Endothelial cell of umbilical vein (primary cell): ENCODE measurements at places on chromosomes 5 and 9. TPM values are rescaled to one million over a fixed set of nuclear protein-coding genes. Genes with fewer than 3 reads are reported as not detected.

ADAMTS16 gene
- not detected in 2 replicates for polyA plus RNA-seq

ELL2 gene
- polyA plus RNA-seq, result 6.1 and 6.8 TPM in 2 replicates

PELO gene
- 7.8 and 8.6 TPM in 2 replicates for polyA plus RNA-seq

DNA sequence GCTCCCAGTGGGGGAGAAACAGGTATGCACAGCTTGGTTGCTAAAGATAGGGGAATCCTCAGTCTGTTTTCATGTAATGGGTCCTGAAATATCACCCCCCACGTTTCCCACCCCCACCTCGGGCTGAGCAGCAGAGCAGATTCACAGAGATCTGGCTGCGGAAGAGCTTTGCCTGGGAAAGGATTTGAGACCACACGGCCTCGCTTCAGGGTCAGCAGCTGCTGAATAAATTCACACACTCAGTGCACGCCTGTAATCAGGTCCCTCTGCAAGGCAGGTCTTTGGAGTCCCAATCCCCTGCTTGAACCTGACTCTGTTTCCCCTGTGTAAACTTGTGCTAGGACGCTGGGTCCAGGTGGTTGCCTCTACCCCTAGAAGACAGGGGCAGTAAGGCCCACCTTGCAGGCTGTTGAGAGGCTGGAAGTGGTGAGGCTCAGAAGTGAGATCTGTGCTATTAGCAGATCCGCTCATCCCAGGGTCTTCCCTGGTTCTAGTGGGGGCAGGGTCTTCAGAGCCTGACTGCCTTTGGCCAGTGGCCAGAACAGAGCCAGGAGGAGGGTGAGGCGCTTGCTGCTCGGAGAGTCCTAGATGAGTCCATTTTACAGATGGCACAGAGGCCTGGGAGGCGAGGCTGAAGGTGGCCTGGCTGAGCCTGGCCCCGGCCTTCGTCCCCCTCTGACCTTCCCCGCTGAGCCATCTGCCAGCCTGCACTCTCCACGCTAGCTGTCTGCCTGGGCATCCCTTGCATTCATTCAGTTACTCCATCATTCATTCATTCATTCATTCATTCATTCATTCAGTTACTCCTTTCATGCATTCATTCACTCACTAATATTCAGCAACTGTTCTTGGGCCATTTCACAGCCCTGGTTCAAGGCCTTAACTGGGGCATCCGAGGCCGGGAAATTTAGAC is 16.7 kb upstream of the NEURL1B start:
- H3K36me3 ChIP-seq, result no peaks in the 10 kb centered on the region
- no peaks in the 10 kb centered on the region for H3K4me1 ChIP-seq
- no peak for DNase-seq
- peaks cover 5% of the 10 kb centered on the region for H3K27me3 ChIP-seq

DNA sequence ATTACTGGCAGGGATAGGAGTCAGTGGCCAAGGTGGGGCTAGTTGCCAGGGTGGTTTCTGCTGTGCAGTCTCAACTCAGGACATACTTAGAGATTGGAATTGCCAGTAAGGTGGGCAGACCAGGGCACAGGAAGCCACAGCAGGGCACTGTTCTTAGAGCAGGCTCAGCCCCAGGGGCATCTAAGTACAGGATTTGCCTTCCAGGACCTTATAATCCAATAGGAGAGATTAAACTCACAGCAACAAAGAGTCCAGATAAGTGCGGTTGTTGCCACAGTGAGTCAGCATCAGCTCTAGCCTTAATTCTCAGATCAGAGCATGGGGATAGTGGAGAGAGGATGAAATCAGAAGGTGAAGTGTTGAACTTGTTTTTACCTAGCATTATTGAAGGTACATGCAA is 265.8 kb upstream of the TRPC7 start:
- H3K27ac ChIP-seq, result no peak overlapping the region
- H3K36me3 ChIP-seq, result no peaks in the 10 kb centered on the region
- H3K4me1 ChIP-seq, result peaks cover 23% of the 10 kb centered on the region
- peak; percentile 40 for DNase-seq
- H3K27me3 ChIP-seq, result no peaks in the 10 kb centered on the region
- H3K4me3 ChIP-seq, result no peak overlapping the region

DNA sequence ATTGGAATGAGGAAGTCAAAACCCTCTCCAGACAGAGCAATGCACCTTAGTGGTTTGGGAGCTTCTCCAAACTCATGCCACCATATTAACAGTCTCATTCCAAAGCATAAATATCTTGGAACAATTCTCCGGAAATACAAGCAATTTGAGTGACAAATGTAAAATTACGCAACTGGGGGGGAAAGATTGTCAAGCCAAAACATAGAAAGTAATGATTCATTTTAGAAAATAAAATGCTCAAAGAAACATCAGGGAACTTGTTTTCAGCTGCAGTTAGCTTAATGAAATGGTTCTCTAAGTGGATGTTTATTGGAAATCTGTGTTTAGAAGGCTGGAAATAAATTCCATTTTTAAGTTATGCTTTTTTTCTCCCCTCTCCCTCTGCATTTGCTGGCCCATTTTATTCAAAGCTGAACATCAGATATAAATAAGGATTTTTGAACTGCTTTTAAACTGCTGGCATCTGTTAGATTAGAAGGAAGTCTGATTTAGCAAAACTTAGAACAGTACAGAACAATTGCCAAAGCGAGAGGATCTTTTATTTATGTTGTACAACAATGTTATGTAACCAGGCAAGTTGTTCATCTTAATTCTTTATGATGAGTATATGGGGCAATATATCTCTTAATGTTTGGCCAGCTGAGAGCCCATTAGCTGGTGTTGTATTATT is 551.9 kb downstream of the PRELID2 start:
- no peak for DNase-seq
- H3K36me3 ChIP-seq, result no peaks in the 10 kb centered on the region

PCDHGB3 gene
- polyA plus RNA-seq, result 1.4 and 1.8 TPM in 2 replicates

AGPAT2 gene
- polyA plus RNA-seq, result 55.3 and 72.1 TPM in 2 replicates

DNA sequence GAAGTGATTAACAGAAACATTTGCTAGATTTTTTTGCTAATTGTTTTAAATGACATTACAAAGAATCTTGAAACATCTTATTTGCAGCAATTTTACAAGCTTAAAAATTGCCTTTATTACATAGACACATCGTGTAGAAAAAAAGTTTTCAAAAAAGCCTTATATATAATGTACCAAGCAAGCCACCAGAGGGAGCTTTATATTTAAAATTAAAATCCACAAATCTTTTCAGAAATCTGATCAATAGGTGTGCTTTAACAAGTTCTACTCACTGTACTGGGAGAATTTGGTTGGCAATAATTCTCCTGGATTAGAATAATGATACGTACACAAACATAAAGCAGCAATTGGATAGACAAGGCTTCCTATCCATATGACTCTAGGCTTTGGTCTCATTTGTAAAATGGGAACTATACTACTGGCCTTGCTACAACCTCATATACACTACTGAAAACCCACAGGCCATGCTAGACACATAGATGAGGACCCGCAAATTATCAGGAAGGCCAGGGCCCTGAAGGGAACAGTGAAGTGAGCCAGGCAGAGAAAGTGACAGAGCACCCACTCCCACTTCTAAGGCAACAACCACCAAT is 4.8 kb downstream of the PSMB7 start:
- peak overlapping the region; percentile 91 for H3K27ac ChIP-seq
- no peaks in the 10 kb centered on the region for H3K27me3 ChIP-seq
- H3K4me3 ChIP-seq, result no peak overlapping the region
- H3K36me3 ChIP-seq, result peaks cover 39% of the 10 kb centered on the region

SV2C gene
- not detected in 2 replicates for polyA plus RNA-seq

FOXD4 gene
- 0.07 and 0.13 TPM in 2 replicates for polyA plus RNA-seq

CAVIN4 gene
- 0.43 and 0.61 TPM in 2 replicates for polyA plus RNA-seq

STK32A gene
- not detected in 2 replicates for polyA plus RNA-seq

TMC1 gene
- polyA plus RNA-seq, result 0.30 TPM in 1 of 2 replicates, not detected in the other

DNA sequence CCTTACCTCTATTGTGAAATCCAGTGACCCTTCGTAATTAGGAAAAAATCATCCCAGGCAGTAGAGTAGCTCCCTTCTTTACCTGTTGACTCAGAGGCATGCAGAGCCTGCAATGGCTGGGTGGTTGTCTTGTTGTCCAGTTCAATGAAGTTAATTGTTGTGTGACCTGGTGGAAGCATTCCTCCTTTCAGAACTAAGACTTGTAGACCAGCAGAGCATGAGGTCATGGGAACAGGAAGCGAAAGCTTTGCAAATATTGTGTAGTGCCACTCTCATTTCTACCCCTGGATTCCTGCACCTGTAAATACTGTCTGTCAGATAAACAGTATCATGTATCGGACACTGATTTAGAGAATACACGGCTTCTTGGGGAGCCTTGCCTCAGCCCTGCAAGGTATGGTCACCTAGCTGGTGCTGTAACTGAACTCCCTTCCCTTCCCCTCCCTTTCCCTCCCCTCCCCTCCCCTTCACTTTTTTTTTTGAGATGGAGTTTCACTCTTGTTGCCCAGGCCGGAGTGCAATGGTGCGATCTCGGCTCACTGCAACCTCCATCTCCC is 5.7 kb upstream of the PRXL2C start:
- peaks cover under 1% of the 10 kb centered on the region for H3K4me1 ChIP-seq
- no peaks in the 10 kb centered on the region for H3K36me3 ChIP-seq
- DNase-seq, result no peak
- H3K27me3 ChIP-seq, result no peaks in the 10 kb centered on the region
